AG04450 (cell line): ENCODE measurements at places on chromosomes 1 and 21.

DNA sequence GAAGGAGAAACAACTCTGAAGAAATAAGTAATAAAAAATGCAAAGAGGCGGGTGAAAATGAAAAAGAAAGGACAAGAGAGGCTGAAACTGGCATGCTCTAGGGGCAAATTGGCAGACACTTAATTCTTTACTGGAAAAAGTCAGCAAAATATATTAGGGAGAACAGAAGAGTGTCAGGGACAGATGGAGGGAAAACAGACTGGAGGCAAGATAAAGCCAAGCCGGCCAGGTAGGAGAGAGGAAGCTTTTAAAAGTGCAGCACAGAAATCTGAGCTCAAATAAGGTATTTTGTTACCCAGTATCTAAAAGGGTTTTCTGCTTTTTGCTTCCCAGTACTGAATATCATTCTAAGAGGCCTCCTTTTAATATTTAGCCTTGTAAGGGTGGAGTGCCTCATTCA is 339.3 kb downstream of the PAPPA2 start:
- no peak for DNase-seq

DNA sequence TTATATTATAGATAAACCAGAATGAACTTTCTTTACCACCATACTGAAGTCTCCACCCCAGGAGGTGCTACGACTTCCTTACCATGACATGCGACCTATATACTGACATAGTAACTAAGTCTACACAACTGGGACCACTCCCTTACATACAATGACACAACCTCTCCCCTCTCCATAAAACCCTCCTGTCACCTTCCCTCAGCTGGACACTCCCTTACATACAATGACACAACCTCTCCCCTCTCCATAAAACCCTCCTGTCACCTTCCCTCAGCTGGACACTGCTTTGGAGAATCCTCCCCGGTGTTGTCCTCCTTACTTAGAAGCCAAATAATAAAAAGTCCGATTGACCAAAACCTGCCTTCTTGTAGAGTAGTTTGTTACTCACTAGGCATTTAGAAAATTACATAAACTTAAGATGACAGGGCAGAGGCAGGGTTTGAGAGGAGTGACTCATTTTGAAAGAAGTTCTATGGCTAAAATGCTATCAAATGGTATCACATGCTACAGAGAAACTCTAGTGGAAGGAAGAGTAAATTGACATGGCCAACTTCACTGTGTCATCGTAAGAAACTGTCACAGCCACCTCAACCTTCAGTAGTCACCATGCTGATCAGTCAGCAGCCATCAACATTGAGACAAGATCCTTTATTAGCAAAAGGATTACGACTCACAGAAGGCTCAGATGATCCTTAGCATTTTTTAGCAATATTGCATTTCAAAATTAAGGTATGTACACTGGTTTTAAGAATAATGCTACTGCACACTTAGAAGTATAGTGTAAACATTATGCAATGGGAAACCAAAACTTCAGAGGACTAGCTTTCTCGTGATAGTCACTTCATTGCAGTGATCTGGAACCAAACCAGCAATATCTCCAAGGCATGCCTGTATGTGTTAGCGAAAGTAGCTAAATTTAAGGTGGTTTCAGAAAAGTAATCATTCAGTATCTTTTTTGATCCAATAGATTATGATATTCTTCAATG is 56.4 kb downstream of the AHCTF1 start:
- DNase-seq: peak; percentile 54

DNA sequence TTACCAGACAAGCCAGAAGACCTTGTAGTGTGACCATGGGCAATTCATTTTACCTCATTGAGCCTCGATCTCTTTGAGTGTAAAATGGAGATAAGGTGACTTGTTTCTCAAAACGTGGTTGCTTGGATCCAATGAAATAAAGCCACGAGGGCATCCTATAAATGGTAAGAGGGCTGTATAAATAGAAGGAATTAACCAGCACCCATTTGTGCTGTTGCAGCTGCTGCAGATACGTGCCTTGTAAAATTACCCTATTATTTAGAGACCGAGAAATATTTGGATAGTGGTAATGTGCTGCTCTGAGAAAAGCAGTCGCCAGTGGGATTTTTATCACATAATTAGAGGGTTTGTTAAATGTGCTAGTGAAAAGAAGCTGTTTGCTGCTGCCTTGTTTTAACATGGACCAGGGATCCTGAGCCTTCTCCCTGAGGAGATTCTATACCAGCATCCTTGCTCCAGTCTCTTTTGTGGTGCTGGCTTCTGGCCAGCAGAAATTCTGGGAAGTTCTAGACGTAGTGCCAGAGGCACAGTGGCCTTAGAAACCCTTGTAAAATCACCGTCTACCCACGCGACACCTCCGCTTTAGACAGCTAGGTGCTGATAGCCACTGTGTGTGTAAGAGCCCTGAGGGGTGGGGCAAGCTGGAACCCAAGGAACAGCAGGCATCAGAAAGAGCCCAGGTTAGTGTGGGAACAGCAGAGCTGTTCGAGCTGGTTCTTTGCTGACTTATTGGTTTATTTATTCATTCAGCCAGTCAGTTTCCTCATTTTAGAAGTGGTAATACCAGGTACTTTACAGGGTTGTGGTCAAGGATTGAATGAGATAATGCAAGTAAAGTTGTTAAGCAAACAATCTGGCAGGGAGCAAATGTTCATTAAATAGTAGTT is 137.5 kb downstream of the NOS1AP start:
- DNase-seq: no peak

- no peak for DNase-seq
Observed at GRCh38 chr1:87028576-87028975, 114.1 kb downstream of the HS2ST1 start.

- DNase-seq: no peak
Observed at GRCh38 chr1:52240592-52241210, 98.8 kb downstream of the ZFYVE9 start.

DNA sequence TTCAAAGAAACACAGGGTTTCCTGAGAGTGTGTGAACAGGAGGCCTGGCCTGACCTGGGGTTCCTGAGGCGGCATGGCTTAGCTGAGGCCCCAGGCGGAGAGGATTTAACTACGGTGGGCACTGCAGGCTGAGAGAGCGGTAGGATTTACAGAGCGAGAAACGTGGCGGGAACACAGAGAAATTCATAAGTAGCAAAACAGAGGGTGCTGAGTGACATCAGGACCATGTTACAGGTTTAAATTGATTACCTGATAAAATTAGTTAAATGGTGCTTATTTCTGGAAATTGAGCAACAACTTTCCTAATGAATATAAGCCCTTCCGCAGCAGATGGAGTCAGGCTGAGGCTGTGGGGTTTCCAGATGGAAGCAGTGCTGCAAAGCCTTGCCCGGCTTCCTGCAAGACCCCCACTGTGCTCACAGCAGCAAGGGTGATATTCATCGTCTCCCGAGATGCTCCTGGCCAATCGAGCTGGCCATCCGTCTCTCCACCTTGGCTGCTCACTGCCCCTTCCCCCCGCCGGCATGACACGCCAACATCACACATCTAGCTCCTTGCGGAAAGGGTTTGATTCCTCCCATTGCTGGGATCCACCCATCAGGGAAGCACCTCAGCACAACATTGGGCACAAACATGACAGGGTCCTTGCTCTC is 69.4 kb upstream of the MORC3 start:
- DNase-seq: no peak

DNA sequence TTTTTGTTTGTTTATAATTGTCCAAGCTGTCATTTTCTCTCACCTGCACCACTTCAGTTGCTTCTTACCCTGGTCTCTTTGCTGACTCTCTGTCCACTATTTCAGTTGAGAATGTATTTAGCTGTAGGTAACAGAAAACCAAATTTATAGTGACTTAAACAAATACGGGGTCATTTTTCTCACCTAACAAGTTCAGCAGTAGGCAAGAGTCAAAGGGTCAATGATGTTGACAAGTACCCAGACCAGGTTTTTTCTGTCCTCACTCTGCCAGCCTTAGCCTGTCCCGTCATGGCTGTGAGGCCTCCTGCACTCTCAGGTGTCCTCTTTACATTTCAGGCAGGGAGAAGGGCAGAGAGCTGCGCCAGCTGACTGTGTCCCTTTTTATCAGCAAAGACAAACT is 11.8 kb downstream of the RIIAD1 start:
- no peak for DNase-seq

GRCh38 chr1:211870156-211870555 is 39.6 kb upstream of the LPGAT1 start:
- DNase-seq: no peak

DNA sequence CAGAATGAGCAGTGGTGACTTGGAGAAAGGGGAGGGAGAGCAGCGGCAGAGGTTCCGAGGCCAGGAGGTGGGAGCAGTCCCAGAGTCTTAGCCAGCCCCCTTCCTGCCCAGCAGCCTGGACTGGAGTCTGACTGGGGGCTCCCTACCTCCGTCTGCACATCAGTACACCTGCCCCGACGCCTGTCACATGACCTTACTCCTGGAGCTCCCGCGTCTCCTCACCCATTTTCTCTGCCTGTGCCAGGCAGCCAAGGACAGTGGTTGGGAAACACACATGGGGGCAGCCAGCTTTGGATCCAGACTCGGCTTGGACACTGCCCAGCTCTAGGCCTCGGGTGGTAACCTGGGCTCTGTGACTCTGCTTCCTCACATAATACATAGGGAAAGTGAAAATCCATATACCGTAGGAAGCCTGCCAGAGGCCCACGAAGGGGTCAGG is 16.9 kb downstream of the ACTRT2 start:
- no peak for DNase-seq

DNA sequence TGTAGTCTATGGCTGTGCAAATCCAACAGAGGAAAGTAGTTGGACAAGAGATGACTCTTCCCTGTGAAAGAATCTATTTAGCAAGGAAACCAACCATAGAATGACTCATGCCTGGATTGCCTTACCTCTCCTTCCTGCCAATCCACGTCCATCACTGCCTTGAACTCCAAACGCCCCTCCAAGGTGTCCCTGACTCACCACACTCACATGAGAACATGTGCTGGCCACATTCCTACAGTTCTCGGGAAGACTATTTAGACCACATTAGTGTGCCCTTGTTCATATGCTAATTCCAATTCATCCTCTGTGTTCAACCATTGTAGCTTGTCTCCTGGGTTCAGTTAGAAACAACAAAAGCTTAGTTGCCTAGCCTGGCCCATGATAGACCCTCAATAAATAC is 157.3 kb downstream of the SLC30A10 start:
- peak; percentile 91 for DNase-seq

DNA sequence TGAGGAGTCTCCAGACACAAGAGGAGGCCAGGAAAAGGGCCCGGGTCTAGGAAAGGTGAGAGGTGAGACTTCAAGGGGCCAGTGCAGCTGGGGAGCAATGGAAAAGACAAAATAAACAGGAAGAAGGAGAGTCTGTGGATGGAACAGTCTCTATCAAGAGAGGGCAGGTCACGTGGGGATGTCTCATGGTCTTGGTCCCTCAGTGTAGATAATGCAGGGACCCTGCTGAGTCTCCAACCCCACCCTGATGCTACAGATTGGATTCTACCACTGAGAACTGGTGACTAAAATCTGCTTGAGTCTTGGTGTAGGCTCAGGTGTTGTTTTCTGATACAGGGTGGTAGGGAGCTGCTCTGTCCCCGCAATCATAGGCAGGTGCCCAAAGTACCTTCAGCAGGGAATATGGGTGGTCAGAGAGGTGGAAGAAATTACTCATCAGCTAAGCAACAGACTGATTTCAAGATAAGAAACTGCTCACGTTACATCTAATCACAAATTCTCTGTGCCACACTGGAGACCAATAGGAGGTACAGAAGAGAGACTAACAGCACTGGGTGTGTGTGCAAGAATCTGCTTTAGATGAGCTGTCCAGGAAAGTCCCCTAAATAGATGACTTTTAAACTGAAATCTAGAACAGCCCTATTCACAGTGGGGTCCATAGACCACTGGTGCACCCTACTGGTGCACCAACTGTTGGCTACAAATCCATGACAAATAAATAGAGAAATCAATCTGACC is 101.5 kb upstream of the TLR5 start:
- DNase-seq: no peak

DNA sequence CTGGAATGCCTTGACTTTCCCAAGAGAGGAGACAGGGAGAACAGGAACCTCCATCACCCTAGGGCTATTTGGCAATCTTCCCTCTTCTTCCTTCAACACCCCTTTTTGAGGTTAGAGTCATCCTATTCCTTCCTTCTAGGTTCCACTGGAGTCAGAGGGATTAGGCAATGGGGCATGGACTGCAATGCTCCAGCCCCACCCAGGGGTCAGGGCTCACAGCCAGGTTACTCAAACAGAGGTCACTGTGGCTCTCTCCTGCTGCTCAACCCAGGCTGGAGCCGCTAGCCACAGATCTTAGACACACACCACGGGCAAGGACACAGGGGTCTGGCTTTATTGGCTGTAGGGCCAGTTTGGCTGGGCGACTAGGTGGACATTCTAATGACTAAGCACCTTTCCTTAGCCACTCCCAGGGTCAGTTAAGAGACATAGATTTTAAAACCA is 145.5 kb upstream of the NRIP1 start:
- no peak for DNase-seq
